CD4-positive, CD25-positive, alpha-beta regulatory T cell (primary cell): ENCODE measurements at places on chromosomes 5 and 9.

- DNase-seq: no peak
Measured at GRCh38 chr9:133067813-133068212, 6.0 kb downstream of the CEL start.

DNA sequence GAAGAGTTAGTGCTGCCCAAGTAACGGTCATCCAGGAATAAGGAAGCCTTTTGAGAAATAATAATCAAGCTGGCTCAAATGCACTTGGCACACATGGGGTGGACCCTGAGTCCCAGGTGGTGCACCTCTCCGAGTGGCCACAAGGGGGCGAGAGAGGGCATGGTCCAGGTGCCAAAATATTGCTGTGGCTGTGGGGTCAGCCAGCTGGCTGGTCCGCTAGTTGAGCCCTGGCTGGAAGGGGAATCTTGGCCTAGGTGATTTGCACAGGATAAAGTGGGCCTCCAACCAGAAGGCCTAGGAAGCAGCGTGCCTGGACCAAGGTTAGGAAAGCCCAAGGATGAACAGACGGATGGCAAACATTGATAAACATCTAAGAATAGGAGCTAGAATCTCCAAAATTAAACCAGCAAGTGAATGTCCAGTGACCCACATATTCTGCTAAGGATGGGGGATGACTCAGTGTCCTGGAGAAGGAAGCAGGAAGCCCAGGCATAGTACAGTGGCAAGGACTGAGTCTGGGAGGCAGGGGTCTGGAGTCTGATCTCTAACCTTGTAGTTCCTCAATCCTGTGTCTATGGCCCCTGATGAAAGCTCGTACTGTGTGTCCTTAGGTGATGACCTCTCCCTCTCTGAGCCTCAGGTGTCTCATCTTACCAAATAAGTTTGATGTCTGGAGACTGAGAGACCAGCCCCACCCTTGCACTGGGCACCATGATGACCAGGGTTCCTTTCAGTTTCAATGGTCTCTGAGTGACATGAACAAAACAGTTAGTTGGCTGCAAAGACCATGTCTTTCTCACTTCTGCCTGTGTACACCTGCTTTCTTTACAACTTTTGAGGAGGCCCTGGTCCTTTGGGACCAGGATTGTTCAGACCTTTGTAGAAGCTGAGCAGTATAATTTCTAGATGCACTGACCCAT, 19.2 kb upstream of the SHB start:
- DNase-seq: peak; percentile 44

- DNase-seq: peak; percentile 23
Measured at GRCh38 chr9:91089405-91090129, 272.2 kb downstream of the AUH start.

DNA sequence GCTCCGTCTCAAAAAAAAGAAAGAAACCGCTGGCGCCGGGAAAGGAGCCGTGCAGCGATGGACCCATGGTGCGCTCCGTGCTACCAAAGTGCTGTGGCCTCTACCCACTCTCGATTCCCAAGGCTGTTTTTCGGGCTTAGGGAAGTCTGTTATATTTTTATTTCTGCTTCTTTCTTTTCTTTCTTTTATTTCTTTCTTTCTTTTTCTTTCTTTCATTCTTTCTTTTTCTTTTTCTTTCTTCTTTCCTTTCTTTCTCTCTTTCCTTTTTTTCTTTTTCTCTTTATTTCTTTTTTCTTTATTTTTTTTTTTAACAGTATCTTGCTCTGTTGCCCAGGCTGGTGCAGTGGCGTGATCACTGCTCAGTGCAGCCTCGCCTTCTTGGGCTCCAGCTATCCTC, 87.5 kb downstream of the ANXA2R start:
- no peak for DNase-seq

DNA sequence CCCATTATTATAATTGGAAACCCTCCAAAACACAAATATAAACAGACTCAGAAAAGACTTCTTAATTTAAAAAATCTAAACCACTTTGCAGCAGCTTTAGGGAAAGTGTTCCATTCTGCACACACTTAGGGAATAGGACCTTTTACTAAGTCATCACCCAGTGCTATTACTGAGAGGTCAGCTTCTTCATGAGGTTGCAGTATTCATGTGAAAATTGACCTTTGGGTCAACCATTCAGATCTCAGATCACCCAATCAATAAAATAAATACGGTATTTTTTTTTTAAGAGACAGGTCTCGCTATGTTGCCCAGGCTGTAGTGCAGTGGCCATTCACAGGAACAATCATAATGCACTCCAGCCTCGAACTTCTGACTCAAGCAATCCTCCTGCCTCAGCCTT, 21.8 kb downstream of the NR6A1 start:
- no peak for DNase-seq

GRCh38 chr9:28073270-28073669, 500.0 kb upstream of the C9orf72 start:
- DNase-seq: no peak

DNA sequence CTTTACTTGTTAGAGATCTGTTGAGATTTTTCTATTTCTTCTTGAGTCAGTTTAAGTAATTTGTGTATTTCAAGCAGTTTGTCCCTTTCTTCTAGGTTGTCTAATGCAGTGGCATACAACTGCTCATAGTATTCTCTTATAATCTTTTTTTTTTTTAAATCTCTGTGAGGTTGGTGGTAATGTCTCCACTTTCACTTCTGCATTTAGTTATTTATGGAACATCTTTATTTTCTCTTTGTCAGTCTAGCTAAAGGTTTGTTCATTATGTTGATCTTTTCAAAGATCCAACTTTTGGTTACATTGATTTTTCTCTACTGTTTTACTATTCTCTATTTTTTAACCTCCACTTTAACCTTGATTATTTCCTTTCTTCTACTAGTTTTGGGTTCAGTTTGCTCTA, 13.8 kb downstream of the FOXE1 start:
- no peak for DNase-seq

- DNase-seq: no peak
Measured at GRCh38 chr5:96785326-96786109, 22.2 kb downstream of the ERAP1 start.

- DNase-seq: no peak
Measured at GRCh38 chr5:179765400-179765799, 28.4 kb upstream of the LTC4S start.

GRCh38 chr5:141608557-141608956, 10.2 kb downstream of the DIAPH1 start:
- no peak for DNase-seq

DNA sequence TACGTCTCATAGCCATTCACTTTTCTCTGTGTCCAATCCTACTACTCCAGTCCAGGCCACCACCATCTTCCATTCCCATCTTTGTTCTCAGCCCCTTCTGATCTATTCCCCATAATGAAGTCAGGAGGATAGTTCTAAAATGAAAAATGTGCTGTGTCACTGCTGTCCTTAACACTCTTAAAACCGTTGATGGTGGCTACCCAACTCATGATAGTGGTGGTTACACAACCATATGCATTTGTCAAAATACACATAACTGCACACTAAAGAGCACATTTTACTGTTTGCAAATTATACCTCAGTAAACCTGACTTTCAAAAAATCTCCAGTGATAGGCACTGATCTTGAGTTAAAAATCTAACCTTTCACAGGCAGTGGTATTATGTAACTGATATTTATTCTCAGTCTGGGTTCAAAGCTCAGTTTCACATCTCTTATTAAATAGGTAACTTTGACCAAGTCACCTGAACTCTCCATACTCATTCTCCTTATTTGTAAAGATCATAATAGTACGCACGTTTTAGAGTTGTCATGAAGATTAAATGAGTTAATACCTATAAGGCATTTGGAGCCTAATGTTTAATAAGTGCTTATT, 24.6 kb upstream of the ADRB2 start:
- no peak for DNase-seq
